ENCODE measurements at places on chromosomes 7 and 10.
A peak's percentile ranks its signal among the peaks of the same experiment; 100 is the strongest.

GRCh38 chr10:115956225-115957011, 316.6 kb downstream of the GFRA1 start:
- DNase-seq = no peak

DNA sequence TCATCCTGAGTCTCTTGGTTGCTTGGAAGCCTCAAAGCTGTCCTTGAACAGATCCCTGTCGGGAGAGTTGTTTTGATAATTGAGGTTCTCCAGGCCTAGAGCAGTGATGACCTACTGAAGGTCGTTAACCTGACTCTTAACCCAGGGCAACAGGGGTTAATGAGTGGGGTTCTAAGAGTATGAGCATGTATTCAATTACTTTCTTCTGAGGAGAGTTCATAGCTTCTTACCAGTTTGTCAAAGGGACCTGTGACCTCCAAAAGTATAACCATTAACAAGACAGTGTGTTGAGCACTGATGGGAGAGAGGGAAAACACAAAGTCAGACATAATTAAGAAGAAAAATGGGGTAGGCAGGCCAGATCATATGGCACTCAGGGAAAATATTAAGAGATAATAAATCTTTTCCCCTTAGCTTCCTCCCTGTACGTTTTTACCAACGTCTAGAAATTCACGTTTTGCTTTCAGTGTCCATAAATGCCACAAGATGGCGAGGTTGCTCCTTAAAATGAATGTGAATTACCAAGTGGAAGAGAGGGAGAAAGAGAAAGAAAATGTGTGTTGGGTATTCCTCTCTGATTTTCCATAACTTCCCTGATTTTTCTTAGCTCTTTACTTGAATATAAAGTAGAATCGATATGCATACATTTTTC, 97.6 kb downstream of the SUGCT start:
- peak; percentile 30 for DNase-seq

- DNase-seq = no peak
Measured at GRCh38 chr10:16735671-16736070, 81.6 kb downstream of the RSU1 start.

GRCh38 chr10:100803492-100803891, 58.1 kb downstream of the PAX2 start:
- no peak for DNase-seq

DNA sequence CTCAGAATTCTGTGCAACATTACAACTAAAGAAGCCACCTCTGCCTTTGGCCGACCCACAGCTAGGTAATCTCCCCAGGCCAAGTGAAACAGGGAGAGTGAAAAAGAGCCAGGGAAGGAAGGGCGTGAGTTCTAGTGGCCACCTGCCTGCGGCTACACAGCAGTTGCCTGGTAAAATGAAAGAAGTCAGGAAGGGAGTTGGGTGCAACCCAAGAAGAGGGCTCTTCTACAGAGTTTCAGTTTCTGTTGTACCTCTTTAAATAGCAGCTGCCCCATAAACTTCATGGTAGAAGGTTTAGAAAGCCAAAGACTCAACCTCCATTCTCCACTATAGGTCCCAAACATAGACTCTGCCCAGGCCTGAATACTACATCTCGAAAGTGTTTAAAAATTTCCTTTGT, 76.2 kb upstream of the TMEM168 start:
- no peak for DNase-seq

GRCh38 chr7:32161708-32162107, 91.5 kb upstream of the PDE1C start:
- DNase-seq = no peak

- no peak for DNase-seq
Measured at GRCh38 chr10:113347508-113347907, 205.3 kb upstream of the HABP2 start.

GRCh38 chr7:90678986-90679385, 82.9 kb downstream of the CDK14 start:
- DNase-seq = no peak

- DNase-seq = no peak
Measured at GRCh38 chr7:149719050-149719899, 54.1 kb downstream of the ZNF467 start.

- DNase-seq = no peak
Measured at GRCh38 chr10:63920926-63921325, 399.7 kb downstream of the REEP3 start.

DNA sequence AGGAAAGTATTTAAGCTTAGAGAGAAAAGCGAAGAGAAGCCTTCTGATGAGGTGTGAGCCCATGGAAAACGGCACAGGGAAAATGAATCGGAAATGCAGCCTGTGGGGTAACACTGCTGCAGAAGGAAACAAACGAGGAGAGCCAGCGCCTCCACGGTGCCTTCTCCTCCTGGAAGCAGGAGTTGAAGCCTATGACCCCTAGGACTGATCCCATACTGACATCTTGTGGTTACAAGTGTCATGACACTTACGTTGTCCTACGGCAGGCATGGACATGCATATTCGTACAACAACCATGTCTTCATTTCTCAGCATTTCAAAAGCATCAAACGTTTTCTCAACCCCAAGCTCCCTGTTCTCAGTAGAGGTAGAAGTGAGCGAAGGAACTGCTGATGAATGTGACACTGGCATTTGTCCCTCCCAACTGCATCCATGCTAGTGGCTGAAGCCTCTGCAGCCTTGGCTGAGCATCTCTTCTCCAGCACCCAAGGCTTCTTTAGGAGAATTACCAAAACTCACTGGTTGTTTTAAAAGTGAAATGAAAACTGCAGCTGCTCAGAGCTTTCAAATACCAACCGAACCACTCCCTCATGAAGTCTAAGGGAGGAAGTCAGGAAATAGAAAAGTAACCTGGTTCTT, 160.2 kb downstream of the JAZF1 start:
- DNase-seq = peak; percentile 53

GRCh38 chr7:139648391-139648861, 124.9 kb downstream of the CLEC2L start:
- DNase-seq = no peak

GRCh38 chr10:131571346-131571745, 259.8 kb upstream of the TCERG1L start:
- no peak for DNase-seq

DNA sequence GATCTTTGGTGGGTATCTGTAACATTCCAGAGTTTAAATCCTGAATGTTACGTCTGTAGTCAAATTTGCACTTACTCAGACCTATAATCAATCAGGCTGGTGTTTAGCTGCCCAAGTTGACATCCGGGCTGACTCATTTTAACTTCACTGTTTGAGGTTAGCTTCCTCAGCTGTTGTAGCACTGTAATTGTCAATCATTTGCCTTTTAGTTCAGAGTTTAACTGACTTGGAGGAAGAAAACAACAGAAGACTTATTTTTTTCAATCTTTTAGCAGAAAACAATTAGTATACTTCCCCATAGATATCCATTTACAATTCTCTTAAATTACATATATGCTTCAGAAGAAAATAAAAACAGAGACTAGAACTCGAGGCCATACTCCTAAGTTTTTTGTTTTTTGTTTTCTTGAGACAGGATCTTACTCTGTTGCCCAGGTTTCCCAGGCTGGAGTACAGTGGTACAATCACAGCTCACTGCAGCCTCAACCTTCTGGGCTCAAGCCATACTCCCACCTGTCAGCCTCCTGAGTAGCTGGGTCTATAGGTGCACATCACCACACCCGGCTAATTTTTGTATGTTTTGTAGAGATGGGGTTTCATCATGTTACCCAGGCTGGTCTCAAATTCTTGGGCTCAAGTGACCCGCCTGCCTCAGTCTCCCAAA, 38.5 kb upstream of the LRRC17 start:
- no peak for DNase-seq

- DNase-seq = no peak
Measured at GRCh38 chr7:54785261-54785660, 26.2 kb upstream of the SEC61G start.

DNA sequence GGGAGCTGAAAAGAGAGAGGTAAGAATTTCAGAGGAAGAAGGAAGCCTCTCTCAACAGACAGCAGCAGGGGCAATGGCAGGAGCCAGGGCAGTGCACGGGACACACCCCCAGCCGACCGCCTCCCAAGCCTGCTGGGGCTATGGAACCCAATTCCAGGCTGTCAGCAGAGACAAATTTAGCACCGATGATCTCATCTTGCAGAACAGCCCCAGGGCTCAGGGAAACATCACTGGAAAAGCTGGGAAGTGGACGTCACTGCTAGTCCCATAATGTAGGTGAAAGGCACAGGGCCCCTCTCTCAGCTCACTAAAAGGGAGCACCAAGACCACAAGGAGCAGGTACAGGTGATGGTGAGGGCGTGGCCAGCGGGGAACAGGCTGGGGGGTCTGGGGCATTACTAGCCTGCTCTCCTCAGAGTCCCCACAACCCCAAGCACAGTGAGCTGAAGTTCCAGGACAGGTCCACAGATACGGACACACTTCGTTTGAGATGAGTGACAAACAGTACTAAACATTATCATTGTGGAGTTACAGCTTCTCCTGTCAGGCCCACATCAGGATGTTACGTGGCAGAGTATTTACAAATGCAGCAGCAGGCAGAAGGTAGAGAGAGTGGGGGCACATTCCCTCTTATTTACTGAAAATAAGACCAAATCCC, 103.7 kb downstream of the PLXNA4 start:
- no peak for DNase-seq

GRCh38 chr10:88147000-88147798, 283.8 kb downstream of the PTEN start:
- no peak for DNase-seq

- DNase-seq = no peak
Measured at GRCh38 chr10:17004801-17005380, 124.7 kb downstream of the CUBN start.

- no peak for DNase-seq
Measured at GRCh38 chr7:103989785-103990767, 618 bp upstream of the RELN start.

GRCh38 chr7:103127006-103127405, 21.9 kb downstream of the NAPEPLD start:
- no peak for DNase-seq

DNA sequence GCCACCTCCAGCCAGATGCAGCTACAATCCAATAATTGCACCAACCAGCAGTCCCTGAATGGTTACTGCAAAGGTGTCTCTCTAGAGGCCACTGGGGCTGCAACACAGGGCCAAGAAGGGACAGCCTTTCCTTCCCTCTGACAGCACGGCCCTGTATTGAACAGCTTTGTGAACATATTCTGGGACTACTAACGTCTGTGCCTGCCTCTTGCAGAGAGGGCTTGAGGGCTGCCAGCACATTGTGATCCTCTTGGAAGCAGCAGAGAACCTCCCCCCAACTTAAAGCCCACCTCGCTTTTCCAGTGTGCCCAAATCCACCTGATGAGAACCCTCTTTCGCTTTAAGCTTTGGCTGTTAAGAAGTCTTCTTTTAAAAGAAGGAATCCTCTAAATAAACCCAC, 415.9 kb downstream of the RPS24 start:
- no peak for DNase-seq

DNA sequence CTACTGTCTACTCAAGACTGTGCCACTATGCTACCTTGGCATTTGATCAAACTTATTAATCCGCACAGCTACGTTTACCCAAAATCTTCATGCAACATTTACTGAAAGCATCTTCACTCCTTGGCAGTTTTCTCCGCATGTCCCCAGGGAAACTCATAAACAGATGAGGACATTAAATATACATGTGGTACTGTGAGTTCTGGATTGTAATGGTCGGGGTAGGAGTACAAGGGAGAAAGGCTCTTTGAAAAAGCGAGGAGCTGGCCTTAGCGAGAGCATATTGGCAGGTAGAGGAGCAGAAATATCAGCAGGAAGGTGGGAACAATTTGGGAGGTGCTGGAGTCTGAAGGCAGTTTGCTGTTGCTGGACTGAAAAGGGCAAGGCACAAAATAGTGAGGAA, 107.1 kb upstream of the NOBOX start:
- DNase-seq = no peak

DNA sequence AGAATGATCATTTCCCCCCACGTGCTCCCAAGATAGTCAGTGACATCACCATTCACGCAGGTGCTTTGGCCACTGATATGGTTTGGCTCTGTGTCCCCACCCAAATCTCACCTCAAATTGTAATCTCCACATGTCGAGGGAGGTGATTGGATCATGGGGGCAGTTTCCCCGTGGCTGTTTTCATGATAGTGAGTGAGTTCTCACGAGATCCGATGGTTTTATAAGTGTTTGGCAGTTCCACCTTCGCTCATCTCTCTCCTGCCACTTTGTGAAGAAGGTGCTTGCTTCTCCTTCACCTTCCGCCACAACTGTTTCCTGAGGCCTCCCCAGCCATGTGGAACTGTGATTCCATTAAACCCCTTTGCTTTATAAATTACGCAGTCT, 205.4 kb upstream of the SH2B2 start:
- no peak for DNase-seq

DNA sequence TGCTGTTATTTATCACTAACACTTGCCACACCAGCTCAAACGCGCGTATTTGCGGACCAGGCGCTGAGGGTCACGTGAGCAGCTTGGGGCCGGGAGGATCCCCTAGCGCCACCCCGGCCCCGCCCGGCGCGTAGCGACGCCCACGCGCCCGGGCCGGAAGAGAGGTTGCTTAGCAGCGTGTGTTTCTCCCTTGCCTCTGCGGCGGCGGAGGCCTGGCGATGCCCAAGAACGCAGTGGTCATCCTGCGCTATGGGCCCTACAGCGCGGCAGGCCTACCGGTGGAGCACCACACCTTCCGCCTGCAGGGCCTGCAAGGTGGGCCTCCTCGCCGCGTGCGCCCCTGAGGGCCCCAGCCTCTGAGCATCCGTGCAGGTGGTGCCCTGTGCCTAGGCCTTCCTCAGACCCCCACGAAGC, at the start of gene C10orf53:
Gene C10orf53 (plus strand): TSS at position 172 of the 414 bp plus-strand sequence. CDS start 47 bp downstream, at position 219.
- no peak for DNase-seq

- DNase-seq = no peak
Measured at GRCh38 chr10:79275431-79275851, 71.8 kb upstream of the PPIF start.

DNA sequence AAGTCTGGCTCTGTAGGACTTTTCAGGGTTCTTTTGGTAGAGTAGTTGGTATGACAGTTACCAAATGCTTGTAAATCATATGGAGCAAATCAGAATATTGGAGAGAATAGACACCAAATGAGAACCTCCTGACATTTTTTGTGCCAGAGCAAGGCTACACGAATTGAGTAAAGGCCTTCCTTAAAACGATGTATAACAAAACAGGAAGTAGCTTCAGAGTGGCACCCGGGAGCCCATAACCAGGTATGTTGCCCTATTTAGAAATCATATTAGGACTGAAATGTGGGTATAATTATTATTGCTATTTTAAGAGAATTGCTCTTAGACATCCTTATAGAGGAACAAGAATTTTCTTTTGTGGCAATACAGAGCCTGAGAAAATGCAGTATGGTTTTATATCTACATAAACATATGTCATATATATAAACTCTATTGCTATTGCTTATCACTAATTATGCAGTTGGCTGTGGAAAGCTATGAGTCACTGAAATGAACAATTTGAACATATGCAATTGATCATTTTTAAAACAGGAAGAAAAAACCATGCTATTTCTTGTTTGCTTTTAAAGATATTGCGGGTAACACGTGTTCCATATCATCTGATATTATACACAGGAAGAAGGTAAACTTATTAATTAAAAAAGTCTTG, 197.4 kb upstream of the MTPN start:
- DNase-seq = no peak

- DNase-seq = no peak
Measured at GRCh38 chr10:64519427-64519826, 998.2 kb downstream of the REEP3 start.

Data from DND-41 (cell line).